Naive thymus-derived CD8-positive, alpha-beta T cell (primary cell): ENCODE measurements at places on chromosomes 16 and 17.

DNA sequence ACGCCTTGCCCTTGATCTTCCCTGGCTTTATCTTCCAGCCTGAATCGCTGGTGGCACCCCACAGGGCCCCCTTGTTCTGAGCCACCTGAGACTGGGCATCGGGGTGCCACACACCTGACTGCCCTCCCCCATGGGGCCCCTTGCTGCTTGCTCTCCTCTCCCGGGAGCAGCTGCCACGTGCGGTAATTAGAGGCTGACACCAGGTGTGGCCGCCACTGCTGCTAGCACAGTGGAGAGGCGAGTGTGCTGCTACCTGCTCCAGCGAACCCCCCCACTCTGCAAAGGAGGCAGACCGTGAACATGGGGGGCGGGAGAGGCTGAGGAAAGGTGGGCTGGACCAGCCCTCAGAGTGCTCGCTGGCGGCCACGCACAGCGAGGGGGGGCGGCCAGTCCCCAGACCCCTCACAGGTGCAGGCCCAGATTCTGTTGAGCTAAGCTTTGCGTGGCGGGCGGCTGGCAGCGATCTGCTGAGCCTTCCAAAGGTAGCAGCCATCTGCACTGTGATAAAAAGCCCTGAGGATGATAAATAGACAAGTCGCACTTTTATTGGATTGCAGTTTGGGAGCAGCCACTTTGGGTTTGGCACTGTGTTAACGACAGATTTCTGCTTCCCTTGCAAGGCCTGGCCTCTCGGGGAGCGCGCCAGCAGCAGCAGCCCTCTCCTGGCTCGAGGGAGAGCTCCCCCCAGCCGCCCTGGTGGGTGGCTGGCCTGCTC, 167.9 kb upstream of the GSE1 start:
- DNase-seq = no peak

- DNase-seq = no peak
These were observed 9.8 kb downstream of the SLC12A3 start for GRCh38 chr16:56874800-56875199.

DNA sequence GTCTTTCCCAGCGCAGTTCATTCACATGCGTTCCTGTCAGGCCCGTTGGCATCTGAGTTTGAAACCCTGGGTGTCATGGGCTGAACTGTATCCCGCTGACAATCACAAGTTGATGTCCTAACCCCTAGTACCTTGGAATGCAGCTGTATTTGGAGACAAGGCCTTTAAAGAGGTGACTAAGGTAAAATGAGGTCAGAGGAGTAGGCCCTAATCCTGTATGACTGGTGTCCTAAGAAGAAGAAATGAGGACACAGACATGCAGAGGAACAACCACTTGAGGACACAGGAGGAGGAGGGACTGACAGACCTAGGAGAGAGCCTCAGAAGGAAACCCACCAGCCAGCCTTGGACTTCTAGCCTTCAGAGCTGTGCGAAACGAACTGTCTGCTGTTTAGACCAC, 33.1 kb downstream of the TRPV2 start:
- no peak for DNase-seq

GRCh38 chr17:44969144-44969780, 1.2 kb upstream of the C1QL1 start:
- DNase-seq = no peak

DNA sequence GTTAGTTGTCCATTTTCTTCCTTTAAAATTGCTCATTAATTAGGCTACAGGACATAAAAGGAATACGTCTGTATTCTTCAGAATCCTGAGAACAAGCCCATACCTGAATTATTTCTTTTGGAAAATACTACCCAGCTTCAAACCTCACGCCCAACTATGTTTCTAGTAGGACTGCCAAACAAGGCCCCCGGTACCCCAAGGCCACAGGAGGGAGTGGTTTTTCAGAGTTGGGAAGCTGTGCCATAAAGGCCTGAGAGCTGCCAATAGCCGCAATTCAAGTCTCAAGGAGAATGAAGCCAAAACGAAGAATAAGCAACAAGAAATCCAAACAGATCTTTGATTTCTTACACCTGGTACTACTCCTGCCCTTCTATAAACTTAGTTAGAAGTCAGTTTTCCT, 48.3 kb downstream of the UBE2G1 start:
- no peak for DNase-seq

DNA sequence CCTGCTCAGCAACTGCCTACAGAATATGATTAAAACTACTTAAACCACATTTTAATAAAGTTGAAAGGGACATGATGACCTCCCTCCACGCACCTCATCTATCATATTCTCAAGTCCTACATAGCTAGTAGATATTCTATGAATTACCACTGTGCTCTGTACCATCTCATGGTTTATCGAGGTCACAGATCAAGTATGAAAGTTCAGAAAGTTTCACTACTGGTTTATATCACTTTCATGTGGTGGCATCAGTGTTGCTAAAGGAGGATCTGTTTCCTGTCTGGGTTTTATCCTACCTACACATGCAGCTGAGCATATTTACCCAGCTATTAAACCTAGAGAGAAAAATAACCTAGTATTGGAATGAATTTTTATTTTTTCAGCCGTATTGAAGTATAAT, 214.9 kb upstream of the MON1B start:
- no peak for DNase-seq

GRCh38 chr16:87844809-87845208, 24.5 kb downstream of the SLC7A5 start:
- no peak for DNase-seq

DNA sequence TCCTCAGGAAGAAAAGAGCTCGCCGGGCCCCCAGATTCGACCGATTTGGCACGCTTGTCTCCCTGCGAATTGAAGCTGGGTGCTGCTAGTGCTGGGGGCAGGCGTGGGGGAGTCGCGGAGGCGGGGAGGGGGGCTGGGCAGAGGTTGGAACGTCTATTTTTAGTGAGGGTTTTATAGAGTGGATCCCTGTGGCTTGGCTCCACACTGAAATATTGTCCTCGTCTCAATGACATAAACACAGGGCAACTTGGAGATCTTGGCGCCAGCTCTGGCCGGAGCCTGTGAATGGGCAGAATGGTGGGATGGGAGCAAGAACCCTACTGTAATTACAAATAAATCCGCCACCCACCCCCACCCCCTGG, 15.7 kb upstream of the NOG start:
- no peak for DNase-seq

- no peak for DNase-seq
These were observed 4.7 kb downstream of the CACNG5 start for GRCh38 chr17:66839616-66840015.

DNA sequence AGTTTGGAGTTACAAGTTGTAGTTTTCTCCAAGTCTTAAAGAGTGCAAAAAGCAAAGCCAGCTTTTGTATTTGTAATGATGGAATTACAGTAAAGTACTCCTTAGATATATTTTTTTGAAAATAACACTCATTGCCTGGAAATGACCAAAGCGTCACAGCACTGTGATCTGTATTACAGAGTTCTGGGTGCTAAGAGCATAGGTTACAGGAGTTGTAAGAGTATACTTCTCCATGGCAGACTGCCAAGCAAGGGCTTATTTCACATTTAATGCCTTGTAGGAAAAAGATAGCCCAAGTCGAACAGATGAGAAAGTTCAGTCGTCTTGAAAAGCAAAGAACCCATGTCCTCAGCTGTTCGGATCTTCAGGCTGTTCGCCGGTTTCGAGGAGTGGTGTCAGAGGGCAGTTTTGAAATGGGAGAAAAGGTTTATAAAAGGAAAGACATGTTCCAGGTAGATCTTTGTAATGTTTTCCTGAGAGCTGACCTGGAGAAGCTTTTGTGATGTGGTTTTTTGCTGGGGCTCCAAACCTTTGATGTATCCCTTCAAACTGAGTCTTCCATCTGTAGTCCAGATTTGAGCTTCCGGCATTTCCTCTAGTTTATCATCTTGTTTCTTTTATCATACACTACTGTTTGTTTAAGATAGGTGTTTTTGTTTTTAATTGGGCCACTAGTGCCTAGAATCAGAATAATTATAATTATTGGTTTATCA, 41.3 kb downstream of the ERCC4 start:
- DNase-seq = no peak

- no peak for DNase-seq
These were observed 37.2 kb downstream of the GSE1 start for GRCh38 chr16:85650135-85650843.

- DNase-seq = no peak
These were observed 80.9 kb upstream of the TEKT1 start for GRCh38 chr17:6912110-6913051.

GRCh38 chr16:66328282-66328681, 38.2 kb upstream of the CDH5 start:
- DNase-seq = no peak

- DNase-seq = no peak
These were observed 82.0 kb downstream of the TTC19 start for GRCh38 chr17:16081507-16082087.

GRCh38 chr17:35543856-35544255, 6.4 kb upstream of the SLFN12L start:
- DNase-seq = no peak

DNA sequence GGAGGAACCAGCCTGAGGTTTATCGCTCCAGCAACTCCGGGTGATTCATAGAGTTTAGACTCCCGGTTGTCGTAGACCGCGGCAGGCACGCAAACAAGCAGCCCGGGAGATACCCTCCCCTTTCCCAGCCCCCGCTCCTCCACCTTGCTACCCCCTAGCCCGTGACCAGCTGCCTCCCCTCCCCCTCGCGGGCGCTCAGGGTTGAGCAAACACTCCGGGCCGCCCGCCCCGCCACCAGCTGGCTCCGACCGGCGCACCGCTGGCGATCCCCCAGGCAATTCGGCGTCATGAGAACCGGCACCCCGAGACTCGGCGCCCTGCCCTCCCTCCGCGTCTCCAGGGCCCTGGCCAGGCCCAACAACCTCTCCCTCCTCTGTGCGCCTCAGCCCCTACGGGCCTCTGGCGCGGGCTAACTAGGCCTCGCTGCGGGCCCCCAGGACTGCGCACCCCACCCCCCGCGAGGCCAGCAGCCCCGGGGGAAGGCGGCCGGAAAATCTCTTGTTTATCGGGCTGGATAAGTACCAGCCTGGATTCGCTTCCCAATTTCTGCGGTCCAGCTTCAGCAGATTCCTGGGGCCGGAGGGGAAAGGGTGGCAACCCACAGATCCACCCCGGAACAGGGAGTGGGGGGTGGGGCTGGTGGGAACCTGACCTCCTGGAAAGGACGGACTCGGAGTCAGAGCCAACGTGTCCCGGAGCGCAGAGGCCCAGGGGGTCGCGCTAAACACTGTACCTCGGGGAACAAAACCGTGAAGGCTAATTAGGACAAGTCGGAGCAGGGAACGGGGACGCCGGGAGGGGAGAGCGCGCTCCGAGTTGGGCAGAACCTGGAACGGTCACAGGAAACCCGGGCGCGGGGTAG, 951 bp upstream of the GPRC5C start:
- DNase-seq = no peak

GRCh38 chr16:29665294-29666077, 2.4 kb downstream of the SPN start:
- no peak for DNase-seq

DNA sequence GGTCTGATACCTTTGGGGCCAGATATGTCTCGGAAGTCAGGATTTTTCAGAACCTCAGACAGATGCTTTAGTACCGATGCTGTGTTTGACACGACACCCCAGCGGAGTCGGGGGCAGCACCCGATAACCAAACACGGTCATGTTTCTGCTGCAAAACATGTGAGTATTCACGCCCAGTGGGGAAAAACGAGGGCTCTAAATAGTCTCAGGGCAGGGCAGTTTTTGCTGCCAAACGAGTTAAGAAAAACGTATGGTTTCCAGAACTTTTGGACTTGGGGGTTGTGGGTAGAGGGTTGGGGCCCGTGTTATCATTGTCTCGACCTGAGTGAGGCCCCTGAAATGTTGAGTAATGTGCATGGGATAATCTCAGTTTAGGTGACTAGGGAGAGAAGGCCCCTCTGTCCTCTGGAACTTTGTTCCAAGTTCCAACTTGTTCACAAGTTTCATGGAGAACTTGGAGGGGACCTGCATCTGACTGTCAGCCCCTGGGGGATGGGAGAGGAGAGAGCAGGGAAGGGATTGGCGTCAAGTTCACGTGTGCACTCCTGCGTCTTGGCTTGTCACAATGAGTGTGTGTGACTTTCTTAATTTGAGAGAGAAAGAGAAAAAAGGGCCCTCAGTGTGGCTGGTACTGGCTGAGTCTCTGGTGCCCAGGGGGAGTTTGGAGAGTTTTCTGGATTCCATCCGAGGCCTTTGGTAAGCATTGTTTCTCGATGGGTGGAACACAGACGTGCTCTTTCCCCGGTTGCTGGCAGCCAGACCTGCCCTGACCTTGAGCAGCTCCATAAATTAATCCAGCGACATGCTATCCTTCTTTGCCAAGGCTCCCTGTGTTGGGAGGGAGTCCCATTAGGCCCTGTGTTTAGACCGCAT, 83.9 kb upstream of the CIBAR2 start:
- no peak for DNase-seq

- no peak for DNase-seq
These were observed 6.7 kb upstream of the GSG1L start for GRCh38 chr16:28069971-28070794.

GRCh38 chr17:18965530-18966236, 13.7 kb downstream of the SLC5A10 start:
- no peak for DNase-seq

DNA sequence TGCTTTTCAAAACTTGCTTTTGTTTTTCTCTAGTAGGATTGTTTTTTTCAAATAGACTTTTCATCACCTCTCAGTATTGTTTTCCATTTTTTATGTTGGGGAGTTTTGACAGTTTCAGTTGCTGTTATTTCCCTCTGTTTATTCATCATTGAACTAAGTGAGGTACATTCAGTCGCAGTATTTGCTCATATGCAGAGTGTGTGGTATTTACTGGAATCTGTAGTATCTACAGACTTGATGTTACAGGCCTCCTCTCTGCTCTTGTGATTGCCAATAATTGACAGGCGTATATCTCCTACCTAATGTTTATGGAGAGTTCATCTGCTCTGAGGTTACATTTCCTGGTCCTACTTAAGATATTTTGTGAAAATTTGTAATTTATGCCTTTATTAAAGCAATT, 49.6 kb downstream of the COX10 start:
- no peak for DNase-seq

GRCh38 chr17:20938244-20938643, 104.6 kb downstream of the USP22 start:
- DNase-seq = no peak
